Kidney (tissue), 22 donors: ENCODE measurements at places on chromosomes 3 and 15. TPM values are rescaled to one million over a fixed set of nuclear protein-coding genes. Genes with fewer than 3 reads are reported as not detected.

Gene UBA7
- 102 TPM for total RNA-seq

Gene ZNF860
- total RNA-seq: 5.9 TPM

Gene ADAMTS17
- total RNA-seq: 2.2 TPM

Gene PLD1
- total RNA-seq: 24.3 TPM

Gene GPR149
- total RNA-seq: not detected

Gene GOLGA8S
- total RNA-seq: 0.60 TPM

DNA sequence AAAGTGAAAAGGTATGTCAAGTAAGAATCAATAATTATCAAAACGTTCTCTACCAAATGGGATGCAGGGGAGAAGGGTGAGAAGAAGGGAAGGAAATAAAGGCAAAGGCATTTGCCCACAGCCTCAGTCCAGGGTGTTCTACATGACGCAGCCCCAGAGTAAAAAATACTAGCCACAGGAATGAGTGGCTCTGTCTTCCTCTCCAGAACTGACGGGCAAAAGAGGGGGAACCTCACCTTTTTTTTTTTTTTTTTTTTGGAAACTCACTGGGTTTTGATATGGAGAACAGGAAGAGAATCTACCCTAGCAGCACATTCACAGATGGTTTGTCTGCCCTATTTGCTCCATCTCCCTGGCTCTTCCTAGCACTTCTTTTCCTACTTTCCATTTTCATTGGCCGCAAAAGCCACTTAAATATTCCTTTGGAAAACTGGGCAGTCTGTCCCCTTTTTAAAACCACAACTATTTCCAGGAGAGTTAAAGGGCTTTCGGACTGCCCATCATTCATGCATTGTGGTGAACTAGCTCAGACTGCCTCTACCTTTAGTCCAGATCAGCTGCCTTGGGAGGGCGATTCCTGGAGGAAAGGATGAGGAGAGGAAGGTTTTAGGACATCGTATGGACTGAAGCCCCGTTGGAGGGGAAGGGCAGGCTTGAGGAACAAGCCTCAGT is 28.2 kb downstream of the B3GNT5 start:
- DNase-seq: no peak

- DNase-seq: peak; percentile 78
Observed at GRCh38 chr3:52532838-52533622, 627 bp downstream of the NT5DC2 start.

GRCh38 chr3:39550354-39551051 is 83.0 kb downstream of the MOBP start:
- peak; percentile 2 for DNase-seq

- no peak for DNase-seq
Observed at GRCh38 chr3:109806929-109807328, 469.6 kb upstream of the DPPA4 start.

- DNase-seq: no peak
Observed at GRCh38 chr15:80201256-80202015, 48.6 kb downstream of the FAH start.

- DNase-seq: peak; percentile 56
Observed at GRCh38 chr15:96860741-96861140, 530.2 kb downstream of the NR2F2 start.

DNA sequence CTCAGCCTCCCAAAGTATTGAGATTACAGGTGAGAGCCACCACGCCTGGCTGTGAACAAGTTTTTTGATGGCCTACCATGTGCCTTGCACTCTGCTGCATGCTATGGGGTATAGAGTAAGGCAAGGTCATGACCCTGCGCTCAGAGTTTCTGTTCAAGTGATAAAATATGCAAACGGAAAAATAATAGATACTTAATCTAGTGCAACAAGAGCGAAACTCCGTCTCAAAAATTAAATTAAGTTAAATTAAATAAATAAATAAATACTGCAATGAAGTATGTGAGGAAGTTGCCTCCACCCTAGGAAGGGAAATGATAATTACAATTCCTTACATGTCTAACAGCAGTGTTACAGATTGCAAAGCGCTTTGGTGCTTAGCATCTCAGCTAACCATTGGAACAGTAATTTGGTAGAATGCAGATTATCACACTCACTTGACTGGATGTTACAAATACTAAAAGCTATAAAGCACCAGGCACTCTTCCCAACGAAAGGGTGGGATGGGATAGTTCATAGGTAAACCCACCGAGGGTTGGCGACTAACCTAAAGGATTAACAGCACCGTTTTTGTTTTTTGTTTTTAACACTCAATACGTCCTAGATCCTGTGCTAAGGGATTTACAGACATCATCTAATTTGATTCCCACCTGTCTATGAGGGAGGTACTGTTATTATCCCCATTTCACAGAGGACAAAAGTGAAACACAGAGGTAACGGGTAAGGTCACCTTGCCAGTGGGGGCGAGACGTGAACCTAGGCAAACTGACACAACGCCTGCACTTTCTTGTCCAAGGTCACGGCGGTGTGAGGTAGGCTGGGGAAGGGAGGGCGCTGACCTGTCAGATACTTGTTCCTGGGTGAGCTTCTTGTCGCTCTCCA is 793 bp upstream of the FANCD2 start:
- DNase-seq: no peak

DNA sequence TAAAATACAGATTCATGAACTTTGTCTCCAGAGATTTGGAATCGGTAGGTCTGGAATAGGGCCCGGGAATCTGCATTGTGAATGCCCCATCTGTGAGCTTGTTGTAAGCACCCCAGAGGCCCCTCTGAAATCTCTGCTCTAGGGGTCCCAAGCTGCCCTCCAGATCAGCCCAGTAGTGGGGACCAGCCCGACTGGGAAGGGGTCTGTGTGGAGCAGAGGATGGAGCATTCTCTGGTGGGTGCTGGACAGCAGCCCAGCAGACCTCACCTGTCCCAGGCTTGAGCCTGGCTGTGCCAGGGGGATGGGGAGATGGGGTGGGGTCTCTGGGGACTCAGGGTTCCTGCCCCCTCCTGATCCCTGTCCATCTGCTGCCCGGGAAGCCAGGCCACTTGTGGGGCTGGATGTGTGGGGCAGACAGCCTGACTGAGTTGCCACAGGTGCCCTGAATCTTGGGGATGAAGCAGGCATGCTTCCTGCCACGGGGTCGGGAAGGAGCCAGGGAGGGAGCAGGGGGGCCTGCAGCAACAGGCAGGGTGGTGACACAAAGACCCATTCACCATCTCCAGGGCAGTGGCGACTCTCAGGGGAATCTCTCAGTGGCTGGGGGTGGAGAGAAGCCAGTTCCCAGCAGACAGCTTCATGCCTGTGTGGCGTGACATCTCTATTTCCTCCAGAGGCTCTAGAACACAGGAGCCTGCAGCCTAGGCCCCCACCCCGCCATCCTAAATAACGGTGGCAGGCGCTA is 99.3 kb downstream of the WNT7A start:
- no peak for DNase-seq

DNA sequence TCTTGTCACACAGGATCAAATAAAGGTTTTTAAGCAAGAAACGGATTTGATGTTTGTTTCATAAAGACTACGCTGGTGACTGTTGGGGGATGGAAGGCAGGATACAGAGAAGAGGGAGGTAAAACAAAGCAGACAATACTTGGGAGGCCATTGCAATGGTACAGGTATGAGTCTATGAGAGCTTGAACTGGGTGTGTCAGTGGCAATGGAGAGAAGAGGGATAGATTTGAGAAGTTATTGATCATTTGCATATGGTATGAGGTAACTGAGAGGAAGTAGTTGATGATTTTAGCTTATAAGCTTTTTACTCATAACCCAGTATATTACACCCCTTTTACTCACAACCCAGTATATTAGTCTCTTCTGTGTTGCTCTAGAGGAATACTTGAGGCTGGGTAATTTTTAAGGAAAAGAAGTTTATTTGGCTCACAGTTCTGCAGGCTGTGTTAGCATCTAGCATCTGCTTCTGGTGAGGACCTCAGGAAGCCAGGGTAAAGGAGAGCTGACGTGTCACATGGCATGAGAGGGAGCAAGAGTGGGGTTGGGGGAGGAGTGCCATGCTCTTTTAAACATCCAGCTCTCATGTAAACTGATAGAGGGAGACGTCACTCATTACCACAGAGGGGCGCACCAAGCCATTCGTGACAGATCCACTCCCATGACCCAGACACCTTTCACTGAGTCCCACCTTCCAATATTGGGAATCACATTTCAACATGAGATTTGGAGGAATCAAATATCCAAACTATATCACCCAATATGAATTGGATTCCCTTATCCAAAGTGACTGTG is 153.9 kb downstream of the VPS8 start:
- DNase-seq: no peak

DNA sequence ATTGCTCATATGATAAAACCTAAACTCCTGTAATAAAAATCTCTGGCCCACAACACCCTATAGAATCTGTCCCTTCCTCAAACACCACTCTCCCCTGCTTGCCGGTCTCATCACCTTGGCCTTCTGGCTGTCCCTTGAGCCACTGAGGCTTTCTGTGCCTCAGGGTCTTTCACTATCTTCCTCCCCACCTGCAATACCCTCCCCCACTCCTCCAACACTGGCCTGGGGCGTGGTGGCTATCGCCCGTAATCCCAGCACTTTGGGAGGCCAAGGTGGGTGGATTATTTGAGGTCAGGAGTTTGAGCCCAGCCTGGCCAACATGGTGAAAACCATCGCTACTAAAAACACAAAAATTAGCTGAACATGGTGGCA is 3.3 kb upstream of the CSK start:
- DNase-seq: no peak

GRCh38 chr15:45187894-45188830 is at the start of gene SHF:
Gene SHF, minus strand, starts transcription at chr15:45187966. Its CDS starts 15 bp downstream, at chr15:45187951.
- DNase-seq: peak; percentile 93

DNA sequence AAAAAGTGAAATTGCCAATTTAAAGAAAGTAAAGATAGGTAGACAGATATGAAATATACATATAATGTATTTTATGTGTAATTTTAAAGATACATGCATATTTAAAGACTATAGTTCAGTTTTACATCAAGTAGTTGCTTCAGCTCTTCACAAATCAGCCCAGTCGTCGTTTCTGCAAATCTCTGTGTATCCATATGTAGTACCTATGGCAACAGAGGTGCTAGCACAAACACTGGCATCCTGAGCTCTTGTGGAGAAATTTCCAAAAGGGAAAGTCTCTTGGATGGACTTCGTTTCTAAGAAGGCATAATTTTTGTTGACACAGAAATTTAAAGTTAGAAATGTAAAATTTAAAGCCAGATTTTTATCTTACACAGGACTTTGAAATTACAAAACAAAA is 1284.7 kb downstream of the ROBO1 start:
- DNase-seq: no peak

- DNase-seq: no peak
Observed at GRCh38 chr3:165133188-165133899, 55.0 kb upstream of the SI start.

DNA sequence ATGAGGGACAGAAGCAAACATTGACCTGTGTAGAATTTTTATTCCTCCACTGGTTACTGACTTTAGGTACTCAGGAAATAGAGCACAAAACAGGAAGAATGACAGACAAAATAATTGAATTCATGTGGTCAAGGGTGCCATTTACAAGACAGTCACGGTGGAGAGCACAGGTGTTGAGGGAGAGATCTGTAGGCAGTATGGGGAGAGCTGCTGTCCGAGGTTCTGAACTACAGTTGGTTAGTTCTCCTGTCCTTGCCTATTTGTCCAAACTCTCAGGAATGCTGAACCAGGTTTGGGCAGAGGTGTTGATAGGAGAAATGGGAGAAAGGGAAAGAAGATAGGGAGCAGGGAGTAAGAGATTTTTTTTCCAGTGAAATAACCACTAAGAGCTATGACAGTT is 178.5 kb upstream of the ZBTB20 start:
- peak; percentile 80 for DNase-seq

DNA sequence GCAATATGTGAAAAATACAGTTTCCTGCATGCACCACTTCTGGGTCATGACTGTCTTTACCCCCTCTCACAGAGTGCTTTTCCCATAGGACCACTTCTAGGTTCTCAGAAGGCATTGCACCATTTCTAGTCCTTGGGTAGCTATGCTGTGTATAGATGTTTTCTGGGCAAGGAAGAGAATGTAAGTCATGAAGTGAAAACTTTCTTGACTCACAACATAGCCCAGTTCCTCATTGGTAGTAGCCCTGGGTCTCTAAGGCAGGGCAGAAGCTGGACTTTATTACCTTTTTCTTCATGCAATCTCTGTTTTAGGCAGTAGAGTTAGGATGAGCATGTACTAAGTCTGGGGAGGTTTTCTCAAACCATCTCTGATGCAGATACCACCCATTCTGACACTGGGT is 203.1 kb downstream of the EPHB1 start:
- DNase-seq: no peak

DNA sequence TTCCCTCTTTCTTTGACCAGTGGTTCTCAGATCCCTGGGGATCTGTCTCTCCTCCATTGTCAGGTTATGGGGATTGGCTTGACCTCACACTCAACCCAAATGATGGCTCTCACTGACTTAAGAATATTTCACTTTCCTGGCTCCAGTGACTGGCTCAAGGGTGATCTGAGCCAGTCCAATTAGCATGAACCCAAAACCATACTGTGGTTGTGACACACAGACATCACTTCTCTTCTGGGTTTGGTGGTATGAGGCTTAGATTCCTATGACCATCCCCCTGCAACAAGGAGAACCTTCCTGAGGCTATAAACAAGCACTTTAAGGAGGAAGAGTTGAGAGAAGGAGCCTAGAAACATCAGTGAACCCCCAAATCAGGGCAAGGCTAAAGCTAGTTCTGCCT is 85.8 kb downstream of the KCNAB1 start:
- no peak for DNase-seq

DNA sequence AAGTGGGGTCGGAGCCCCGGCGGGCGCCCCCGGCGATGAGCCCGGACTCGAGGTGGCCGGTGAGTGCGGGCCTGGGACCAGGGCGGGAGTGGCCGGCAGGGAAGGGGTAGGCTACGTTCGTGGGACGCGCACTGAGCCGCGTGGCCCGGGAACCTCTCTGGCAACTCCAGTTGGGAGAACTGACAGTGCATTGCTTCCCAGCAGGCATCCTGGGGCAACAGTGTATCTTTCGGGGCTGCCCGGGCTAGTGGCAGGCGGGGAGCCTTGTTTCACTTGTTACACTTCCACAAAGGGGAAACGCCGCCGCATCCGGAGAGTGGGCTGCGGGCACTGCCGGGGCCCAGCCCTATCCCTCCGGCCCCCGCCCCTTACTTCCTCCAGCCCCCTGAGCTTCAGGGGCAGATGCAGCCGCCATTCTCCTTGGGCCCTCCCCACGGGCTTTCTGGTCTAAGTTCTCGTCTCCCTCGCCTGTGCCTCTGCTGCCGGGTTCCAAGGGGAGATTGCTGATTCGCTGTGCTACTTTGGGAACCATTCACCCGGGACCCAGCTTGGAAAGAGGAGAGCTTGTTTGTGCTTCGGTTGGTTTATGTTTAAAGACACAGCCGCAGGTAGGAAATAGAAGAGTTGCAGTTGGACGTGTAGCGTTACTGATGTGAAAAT is 675 bp downstream of the BRPF1 start:
- DNase-seq: peak; percentile 59

DNA sequence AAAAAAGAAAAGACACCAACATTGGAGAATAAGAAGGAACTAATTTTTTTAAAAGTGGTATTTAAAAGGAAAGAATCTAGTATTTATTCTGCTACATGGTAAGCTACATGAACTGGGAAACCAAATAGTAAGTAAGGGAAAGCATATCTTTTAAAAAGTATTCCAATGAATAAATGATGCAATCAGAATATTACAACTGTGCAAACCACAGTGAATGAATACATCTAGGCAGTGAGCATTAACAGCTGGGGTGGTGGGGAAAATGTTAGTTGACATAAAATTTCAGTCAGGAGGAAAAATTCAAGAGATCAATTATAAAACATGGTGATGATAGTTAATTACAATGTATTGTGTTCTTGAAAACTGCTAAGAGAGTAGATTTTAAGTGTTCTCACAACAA is 16.9 kb downstream of the ICE2 start:
- no peak for DNase-seq

GRCh38 chr3:143881095-143881494 is 32.8 kb upstream of the SLC9A9 start:
- no peak for DNase-seq

- no peak for DNase-seq
Observed at GRCh38 chr15:41085029-41085428, 31.1 kb downstream of the INO80 start.
